MM.1S (cell line): ENCODE measurements at places on chromosomes 2 and 18.
A peak's percentile ranks its signal among the peaks of the same experiment; 100 is the strongest.

GRCh38 chr2:134917360-134917865, 1.2 kb upstream of the CCNT2 start:
- peak overlapping the region; percentile 82 for H3K27ac ChIP-seq
- H3K4me1 ChIP-seq: peaks cover 16% of the 10 kb centered on the region
- DNase-seq: no peak
- no peaks in the 10 kb centered on the region for H3K27me3 ChIP-seq

GRCh38 chr18:55522011-55522410, 66.0 kb downstream of the TCF4 start:
- DNase-seq: peak; percentile 27
- H3K27me3 ChIP-seq: no peaks in the 10 kb centered on the region
- no peak overlapping the region for H3K4me3 ChIP-seq
- H3K4me1 ChIP-seq: no peaks in the 10 kb centered on the region
- no peak overlapping the region for H3K27ac ChIP-seq

- no peaks in the 10 kb centered on the region for H3K27me3 ChIP-seq
- H3K4me3 ChIP-seq: no peak overlapping the region
- no peaks in the 10 kb centered on the region for H3K4me1 ChIP-seq
- no peaks in the 10 kb centered on the region for H3K36me3 ChIP-seq
Observed at GRCh38 chr2:230909841-230910545, 15.0 kb downstream of the GPR55 start.

- no peak overlapping the region for H3K4me3 ChIP-seq
- no peaks in the 10 kb centered on the region for H3K4me1 ChIP-seq
- no peak for DNase-seq
- no peaks in the 10 kb centered on the region for H3K27me3 ChIP-seq
- no peak overlapping the region for H3K27ac ChIP-seq
Observed at GRCh38 chr2:10141736-10142639, 19.4 kb downstream of the RRM2 start.

- H3K27me3 ChIP-seq: no peaks in the 10 kb centered on the region
- no peaks in the 10 kb centered on the region for H3K36me3 ChIP-seq
- 0 out of 2 replicates have a peak, but pooled peaks cover 3% of the 10 kb centered on the region for H3K4me1 ChIP-seq
- no peak overlapping the region for H3K27ac ChIP-seq
Observed at GRCh38 chr2:16629044-16629443, 36.6 kb downstream of the CYRIA start.

GRCh38 chr2:180003073-180003472, 4.0 kb downstream of the CWC22 start:
- no peaks in the 10 kb centered on the region for H3K27me3 ChIP-seq
- no peak overlapping the region for H3K27ac ChIP-seq
- H3K4me1 ChIP-seq: peaks cover 8% of the 10 kb centered on the region
- no peaks in the 10 kb centered on the region for H3K36me3 ChIP-seq
- no peak overlapping the region for H3K4me3 ChIP-seq
- no peak for DNase-seq

GRCh38 chr2:229104974-229105387, 166.1 kb downstream of the PID1 start:
- H3K36me3 ChIP-seq: no peaks in the 10 kb centered on the region
- DNase-seq: no peak
- no peaks in the 10 kb centered on the region for H3K27me3 ChIP-seq
- no peak overlapping the region for H3K4me3 ChIP-seq
- no peak overlapping the region for H3K27ac ChIP-seq

DNA sequence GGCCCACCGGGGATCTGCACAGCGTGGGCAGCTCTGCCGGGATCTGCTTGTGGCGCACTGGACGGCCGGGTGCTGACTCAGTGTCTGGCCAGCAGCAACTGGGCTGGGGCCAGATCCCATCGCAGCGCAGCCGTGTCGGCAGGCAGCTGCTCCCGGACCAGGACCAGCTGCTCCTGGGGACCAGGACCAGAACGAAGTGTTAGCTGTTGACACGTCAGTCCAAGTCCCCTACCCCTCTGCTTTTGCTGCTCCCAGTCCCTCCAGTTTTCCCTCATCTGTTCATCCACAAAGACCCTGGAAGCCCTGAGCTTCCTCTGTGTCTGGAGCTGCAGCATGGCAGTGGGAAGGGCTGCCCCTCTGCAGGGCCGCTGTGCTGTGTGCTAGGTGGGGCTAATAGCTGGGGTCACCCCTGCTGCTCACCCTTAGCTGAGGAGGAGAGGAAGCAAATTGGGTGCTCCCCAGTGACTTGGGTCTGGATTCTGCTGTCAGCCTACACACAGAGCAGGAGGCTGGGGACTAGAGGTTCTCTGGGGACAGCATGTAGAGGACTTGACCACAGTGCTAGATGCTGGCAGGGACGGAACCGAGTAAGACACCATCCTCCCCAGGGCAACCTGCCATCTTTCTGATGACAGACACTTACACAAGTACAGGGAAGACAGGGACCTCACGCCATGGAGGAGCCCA, 16.9 kb upstream of the KIF1A start:
- no peak overlapping the region for H3K27ac ChIP-seq
- no peaks in the 10 kb centered on the region for H3K36me3 ChIP-seq
- H3K27me3 ChIP-seq: peaks cover 70% of the 10 kb centered on the region
- no peak overlapping the region for H3K4me3 ChIP-seq

DNA sequence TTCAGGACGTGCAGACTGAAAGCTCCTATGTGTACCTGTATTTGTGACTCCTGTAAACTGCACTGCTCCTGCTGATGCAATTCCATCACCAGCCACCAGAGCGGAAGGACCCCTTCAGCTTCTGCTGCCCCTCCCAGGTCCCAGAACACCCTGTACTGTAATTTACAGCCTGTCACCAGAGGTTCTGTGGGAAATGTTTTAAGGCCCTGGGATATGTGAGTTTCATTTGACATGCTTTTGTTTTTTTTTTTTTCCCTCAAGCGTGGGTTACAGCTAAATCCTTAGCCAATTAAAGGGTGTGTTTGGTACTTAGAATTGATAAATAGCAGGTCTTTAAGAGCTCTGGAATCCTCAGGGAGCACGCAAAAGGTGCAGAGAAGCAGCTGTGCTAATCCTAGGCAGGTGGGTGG, 79.4 kb downstream of the KCTD1 start:
- DNase-seq: no peak
- no peaks in the 10 kb centered on the region for H3K36me3 ChIP-seq
- no peaks in the 10 kb centered on the region for H3K27me3 ChIP-seq

- no peak overlapping the region for H3K27ac ChIP-seq
- DNase-seq: no peak
- peaks cover 32% of the 10 kb centered on the region for H3K4me1 ChIP-seq
- H3K4me3 ChIP-seq: no peak overlapping the region
Observed at GRCh38 chr2:8545695-8546611, 135.9 kb upstream of the ID2 start.

DNA sequence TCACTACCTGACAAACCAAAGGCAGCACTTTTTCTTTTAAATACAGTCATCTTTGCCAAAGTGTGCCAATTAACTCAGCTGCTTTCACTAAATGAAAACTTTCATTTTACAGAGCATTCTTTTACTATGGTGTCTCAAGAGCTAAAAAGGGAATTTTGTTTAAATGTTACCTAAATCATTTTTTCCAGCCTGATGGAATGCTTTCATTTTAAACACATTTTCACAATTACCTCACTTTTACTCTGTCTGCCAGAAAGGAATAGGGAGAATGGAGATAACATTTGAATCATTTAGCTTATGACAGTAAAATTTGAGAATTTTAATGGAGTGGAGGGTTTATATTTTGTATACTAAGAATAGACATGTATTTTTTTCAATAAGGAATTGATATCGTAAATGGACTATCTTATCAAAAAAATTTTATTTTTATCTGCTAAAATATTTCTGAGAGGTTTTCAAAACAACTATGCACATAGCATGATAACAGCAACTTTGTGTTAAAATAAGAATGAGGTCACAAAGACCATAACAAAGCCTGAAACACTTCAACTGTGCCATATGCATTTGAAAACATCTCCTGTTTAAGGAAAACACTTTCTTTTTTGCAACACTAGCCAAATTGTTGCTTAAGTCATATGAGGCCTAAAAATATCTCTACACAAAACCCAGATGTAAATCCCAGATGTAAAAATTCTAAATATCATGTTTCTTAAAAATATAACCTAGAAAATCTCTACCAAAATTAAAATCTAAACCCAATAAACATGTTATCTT, 769.9 kb upstream of the FSHR start:
- H3K4me1 ChIP-seq: no peaks in the 10 kb centered on the region
- no peaks in the 10 kb centered on the region for H3K27me3 ChIP-seq
- no peak overlapping the region for H3K4me3 ChIP-seq
- no peak overlapping the region for H3K27ac ChIP-seq
- no peak for DNase-seq

DNA sequence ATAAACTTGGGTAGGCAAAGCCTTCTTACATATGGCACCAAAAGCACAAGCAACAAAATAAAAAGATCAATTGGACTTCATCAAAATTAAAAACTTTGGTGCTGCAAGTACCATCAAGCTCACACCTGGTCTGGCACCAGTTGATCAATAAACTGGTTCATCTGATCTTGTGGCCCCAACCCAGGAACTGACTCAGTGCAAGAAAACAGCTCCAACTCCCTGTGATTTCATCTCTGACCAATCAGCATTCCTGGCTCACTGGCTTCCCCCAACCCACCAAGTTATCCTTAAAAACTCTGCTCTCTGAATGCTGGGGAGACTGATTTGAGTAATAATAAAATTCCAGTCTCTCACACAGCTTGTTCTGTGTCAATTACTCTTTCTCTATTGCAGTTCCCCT, 8.4 kb downstream of the EPG5 start:
- H3K27me3 ChIP-seq: no peaks in the 10 kb centered on the region
- peaks cover 8% of the 10 kb centered on the region; the same call in 1 of the 2 replicates for H3K36me3 ChIP-seq
- peaks cover 18% of the 10 kb centered on the region for H3K4me1 ChIP-seq
- no peak overlapping the region for H3K4me3 ChIP-seq
- DNase-seq: no peak

- no peaks in the 10 kb centered on the region for H3K4me1 ChIP-seq
- no peaks in the 10 kb centered on the region for H3K36me3 ChIP-seq
- no peaks in the 10 kb centered on the region for H3K27me3 ChIP-seq
- no peak overlapping the region for H3K4me3 ChIP-seq
Observed at GRCh38 chr2:66985906-66986305, 411.2 kb upstream of the ETAA1 start.

DNA sequence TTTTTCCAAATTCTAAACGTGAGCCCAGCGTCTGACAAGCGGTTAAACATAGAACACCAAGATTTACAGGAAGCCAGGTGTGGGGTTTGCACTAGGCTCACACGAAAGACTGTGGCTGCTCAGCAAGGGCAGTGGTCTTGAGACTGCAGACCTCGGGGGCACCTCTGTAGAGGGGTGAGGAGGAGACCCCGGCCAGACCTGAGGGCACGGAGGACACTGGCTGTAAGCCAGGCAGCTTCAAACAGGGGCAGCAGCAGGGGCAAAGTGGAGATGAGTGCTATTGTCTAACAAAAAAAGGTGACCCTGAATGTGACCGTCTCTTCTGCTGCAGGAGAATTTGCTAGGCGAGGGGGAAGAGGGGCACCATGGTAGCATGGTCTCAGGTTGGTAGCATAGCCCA, 140.3 kb downstream of the CYP26B1 start:
- no peak overlapping the region for H3K27ac ChIP-seq
- H3K36me3 ChIP-seq: no peaks in the 10 kb centered on the region
- H3K4me3 ChIP-seq: no peak overlapping the region
- no peaks in the 10 kb centered on the region for H3K27me3 ChIP-seq
- no peak for DNase-seq

GRCh38 chr2:31859959-31860358, 150.8 kb downstream of the MEMO1 start:
- H3K27ac ChIP-seq: no peak overlapping the region
- H3K36me3 ChIP-seq: no peaks in the 10 kb centered on the region
- H3K4me1 ChIP-seq: no peaks in the 10 kb centered on the region
- no peak for DNase-seq
- H3K27me3 ChIP-seq: no peaks in the 10 kb centered on the region
- H3K4me3 ChIP-seq: no peak overlapping the region

- H3K27me3 ChIP-seq: no peaks in the 10 kb centered on the region
- H3K4me3 ChIP-seq: no peak overlapping the region
- no peaks in the 10 kb centered on the region for H3K36me3 ChIP-seq
- no peak overlapping the region for H3K27ac ChIP-seq
Observed at GRCh38 chr18:77105028-77105427, 27.6 kb downstream of the MBP start.

- H3K4me1 ChIP-seq: no peaks in the 10 kb centered on the region
- no peak overlapping the region for H3K27ac ChIP-seq
- no peak for DNase-seq
- H3K27me3 ChIP-seq: no peaks in the 10 kb centered on the region
- H3K4me3 ChIP-seq: no peak overlapping the region
- no peaks in the 10 kb centered on the region for H3K36me3 ChIP-seq
Observed at GRCh38 chr2:60719331-60719730, 36.7 kb upstream of the PAPOLG start.

GRCh38 chr18:55880617-55881016, 292.6 kb upstream of the TCF4 start:
- no peaks in the 10 kb centered on the region for H3K4me1 ChIP-seq
- no peak overlapping the region for H3K4me3 ChIP-seq
- no peaks in the 10 kb centered on the region for H3K27me3 ChIP-seq
- no peak for DNase-seq
- no peaks in the 10 kb centered on the region for H3K36me3 ChIP-seq
- H3K27ac ChIP-seq: no peak overlapping the region

GRCh38 chr2:25251422-25252273, 83.3 kb upstream of the POMC start:
- H3K36me3 ChIP-seq: no peaks in the 10 kb centered on the region
- H3K27ac ChIP-seq: no peak overlapping the region
- DNase-seq: peak; percentile 7

- no peaks in the 10 kb centered on the region for H3K27me3 ChIP-seq
- no peaks in the 10 kb centered on the region for H3K36me3 ChIP-seq
- no peak for DNase-seq
- no peak overlapping the region for H3K4me3 ChIP-seq
- H3K27ac ChIP-seq: no peak overlapping the region
Observed at GRCh38 chr2:97967216-97967592, 28.5 kb downstream of the TMEM131 start.

- no peak overlapping the region for H3K27ac ChIP-seq
- no peaks in the 10 kb centered on the region for H3K27me3 ChIP-seq
- no peak overlapping the region for H3K4me3 ChIP-seq
- H3K36me3 ChIP-seq: no peaks in the 10 kb centered on the region
Observed at GRCh38 chr2:193584522-193584938, 1389.8 kb upstream of the TMEFF2 start.

DNA sequence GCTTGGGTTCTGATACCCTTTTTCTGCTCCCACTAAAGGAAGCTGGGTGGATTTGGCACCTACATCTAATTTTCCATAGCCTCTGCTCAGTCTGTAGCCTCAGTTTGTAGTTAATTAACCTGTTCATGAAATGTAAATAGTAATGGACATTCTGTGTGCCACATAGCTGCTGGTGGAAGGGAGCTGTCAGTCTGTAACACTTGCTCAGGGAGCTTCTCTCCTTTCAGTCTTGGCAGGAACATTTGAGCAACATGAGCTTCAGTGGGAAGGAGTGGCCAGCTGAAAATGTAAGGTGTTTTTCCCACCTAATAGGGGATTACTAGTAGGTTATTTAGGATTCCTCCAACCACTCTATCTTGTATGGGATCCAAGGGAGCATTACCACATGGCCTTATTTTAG, 203.4 kb downstream of the ASXL3 start:
- no peaks in the 10 kb centered on the region for H3K27me3 ChIP-seq
- H3K4me3 ChIP-seq: no peak overlapping the region
- DNase-seq: no peak
- H3K36me3 ChIP-seq: no peaks in the 10 kb centered on the region
- no peaks in the 10 kb centered on the region for H3K4me1 ChIP-seq
- no peak overlapping the region for H3K27ac ChIP-seq
